ENCODE measurements at places on chromosomes 4 and X. TPM values are rescaled to one million over a fixed set of nuclear protein-coding genes. Genes with fewer than 3 reads are reported as not detected.

The ZAR1 gene
- not detected for polyA plus RNA-seq

The FAM53A gene
- 1.2 TPM for polyA plus RNA-seq

The MND1 gene
- polyA plus RNA-seq = 5.8 TPM

The SPANXD gene
- polyA plus RNA-seq = not detected

DNA sequence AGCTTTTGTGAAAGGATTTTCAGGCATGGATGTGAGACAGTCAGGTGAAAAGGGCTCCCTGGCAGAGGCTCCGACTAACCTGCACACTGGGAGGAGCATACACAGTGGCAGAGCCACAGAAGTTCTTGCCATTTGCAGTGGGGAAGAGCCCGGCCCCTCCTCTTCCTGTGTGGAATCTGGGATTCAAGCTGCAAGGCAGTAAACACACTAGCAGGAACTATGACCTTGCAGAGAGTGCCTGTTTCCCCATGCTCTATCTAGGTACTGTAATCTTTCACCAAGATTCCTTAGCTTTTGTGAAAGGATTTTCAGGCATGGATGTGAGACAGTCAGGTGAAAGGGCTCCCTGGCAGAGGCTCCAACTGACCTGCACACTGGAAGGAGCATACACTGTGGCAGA is 19.8 kb upstream of the HEPH start:
- no peak for DNase-seq

GRCh38 chr4:155060419-155060818 is 148.0 kb upstream of the NPY2R start:
- no peak for DNase-seq

DNA sequence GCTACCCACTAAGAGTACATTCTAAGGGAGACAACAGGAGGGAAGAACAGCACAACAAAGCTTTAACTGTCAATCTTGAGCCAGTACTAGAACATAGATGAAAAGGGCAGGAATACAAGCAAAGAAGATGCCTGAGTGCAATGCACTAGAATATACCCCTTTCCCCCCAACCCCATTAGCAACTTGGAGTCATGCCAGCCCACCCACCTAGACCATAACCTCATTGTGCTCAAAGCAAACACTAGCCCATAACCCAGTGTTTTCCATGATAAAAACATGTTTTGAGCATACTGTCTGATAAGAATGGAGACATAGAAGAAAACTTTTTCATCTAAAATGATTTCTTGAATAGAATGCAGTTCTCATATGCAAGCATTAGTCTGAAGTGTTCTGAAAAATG is 183.2 kb downstream of the RAP1GDS1 start:
- DNase-seq = no peak

- DNase-seq = peak; percentile 20
Observed at GRCh38 chrX:79259073-79259689, 108.0 kb downstream of the ITM2A start.

DNA sequence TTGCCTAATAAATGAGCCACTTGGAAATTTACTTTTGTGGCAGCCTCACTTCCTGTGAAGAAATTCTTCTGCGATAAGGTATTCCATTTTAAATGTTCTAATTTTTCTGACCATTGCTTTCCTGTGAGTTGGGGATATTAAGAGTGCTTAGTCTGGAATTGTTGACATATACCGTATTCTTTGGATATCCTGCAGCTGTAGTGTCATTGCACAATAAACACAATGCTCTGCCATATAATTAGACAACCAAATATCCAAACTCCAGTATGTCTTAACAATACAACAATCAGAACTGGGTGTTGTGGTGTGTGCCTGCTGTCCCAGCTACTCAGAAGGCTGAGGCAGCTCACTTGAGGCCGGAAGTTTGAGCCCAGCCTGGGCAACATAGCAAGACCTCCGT is 99.4 kb downstream of the LUZP4 start:
- no peak for DNase-seq

DNA sequence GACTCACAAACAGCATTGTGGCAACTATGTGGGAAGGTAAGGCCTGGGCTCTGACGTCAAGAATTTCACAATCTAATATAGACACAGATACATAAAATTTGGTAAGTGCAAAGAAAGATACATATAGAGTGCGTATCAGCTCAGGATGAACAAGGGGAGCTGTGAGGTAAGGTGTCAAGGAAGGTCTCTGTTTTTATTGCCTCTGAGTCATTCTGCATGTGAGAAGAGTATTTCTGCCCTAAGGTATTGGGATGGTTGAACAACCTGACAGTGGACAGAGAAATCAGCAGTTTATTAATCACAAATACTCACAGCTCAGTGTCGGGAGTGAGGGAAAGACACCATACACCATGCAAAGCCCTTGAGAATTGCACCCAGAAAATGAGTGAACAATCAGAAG is 89.8 kb downstream of the COMMD8 start:
- DNase-seq = no peak

DNA sequence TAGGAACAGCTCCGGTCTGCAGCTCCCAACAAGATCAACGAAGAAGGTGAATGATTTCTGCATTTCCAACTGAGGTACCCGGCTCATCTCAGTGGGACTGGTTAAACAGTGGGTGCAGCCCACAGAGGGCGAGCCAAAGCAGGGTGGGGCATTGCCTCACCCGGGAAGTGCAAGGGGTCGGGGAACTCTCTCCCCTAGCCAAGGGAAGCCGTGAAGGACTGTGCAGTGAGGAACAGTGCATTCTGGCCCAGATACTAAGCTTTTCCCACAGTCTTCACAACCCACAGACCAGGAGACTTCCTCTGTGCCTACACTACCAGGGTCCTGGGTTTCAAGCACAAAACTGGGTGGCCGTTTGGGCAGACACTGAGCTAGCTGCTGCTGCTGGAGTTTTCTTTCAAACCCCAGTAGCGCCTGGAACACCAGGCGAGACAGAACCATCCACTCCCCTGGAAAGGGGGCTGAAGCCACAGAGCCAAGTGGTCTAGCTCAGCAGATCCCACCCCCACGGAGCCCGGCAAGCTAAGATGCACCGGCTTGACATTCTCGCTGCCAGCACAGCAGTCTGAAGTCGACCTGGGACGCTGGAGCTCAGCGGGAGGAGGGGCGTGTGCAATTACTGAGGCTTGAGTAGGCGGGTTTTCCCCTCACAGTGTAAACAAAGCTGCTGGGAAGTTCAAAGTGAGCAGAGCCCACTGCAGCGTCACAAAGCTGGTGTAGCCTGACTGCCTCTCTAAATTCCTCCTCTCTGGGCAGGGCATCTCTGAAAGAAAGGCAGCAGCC is 84.6 kb downstream of the THOC2 start:
- peak; percentile 24 for DNase-seq

DNA sequence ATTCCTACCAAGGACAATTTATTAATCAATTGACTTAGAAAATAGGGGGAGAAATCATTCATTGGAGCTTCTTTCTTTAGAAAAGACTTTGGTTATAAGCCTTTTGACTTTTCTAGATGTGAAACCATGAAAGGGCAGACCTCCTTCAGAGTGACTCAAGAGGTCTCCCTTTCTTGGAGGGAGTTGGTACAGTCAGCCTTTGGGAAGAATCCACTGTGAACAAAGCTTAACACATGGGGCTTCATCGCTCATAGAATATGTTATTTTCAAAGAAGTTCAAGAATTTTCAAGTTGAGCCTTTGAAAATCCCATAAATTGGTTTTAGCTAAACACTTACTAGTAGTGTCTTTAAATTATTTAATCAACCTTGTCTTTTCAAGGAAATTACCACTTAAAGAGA is 28.0 kb downstream of the RIPPLY1 start:
- no peak for DNase-seq

- peak; percentile 89 for DNase-seq
Observed at GRCh38 chr4:84503495-84504437, 4.7 kb upstream of the NKX6-1 start.

DNA sequence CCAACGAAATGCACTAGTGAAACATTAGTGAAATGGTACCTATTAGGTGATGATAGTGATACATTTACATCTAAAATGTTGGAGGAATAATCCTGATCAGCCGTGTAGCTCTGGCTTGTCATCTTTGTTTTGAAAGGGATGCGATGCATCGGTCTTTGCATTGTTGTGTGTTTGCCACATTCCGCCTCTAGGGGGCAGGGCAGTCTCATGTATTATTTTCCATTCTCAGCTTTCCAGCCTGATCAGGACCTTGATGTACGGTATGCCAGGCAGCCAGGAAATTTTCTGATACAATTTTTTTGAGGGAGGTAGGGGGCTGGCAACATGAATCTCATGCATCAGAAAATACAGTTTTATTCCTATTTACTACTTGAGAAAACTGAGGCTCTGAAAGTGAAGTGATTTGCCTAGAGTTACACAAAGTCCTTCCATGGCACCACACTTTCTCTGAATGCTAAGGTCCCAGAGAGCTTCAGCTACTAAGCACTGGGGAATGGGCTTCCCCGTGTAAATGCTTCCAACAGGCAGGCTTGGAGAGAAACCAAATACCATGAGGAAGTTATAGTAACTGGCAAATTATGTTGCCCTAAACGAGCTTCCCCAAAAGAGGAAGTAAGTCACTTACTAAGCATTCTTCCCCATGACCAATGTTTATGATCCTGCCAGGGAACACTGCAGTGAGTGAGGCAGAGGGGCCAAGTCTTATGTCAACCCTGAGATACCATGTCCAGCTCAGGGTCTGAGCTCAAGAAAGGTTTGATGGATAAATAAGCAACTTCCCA is 31.8 kb upstream of the IQSEC2 start:
- DNase-seq = peak; percentile 35

DNA sequence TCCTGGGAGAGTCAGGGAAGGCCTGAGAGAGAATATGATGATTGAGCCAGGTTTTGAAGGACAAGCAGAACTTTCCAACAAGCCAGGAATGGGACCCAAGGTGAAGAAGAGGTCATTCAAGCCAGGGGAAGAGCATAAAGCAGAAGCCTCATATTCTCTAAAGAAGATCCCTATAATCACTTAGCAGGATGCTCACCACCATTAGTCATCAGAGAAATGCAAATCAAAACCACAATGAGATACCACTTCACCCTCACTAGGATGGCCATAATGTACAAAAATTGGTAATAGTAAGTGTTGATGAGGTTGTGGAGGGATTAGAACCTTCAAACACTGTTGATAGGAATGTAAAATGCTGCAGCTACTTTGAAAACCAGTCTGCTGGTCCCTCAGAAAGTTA is 20.5 kb upstream of the SUPT20HL1 start:
- DNase-seq = no peak

DNA sequence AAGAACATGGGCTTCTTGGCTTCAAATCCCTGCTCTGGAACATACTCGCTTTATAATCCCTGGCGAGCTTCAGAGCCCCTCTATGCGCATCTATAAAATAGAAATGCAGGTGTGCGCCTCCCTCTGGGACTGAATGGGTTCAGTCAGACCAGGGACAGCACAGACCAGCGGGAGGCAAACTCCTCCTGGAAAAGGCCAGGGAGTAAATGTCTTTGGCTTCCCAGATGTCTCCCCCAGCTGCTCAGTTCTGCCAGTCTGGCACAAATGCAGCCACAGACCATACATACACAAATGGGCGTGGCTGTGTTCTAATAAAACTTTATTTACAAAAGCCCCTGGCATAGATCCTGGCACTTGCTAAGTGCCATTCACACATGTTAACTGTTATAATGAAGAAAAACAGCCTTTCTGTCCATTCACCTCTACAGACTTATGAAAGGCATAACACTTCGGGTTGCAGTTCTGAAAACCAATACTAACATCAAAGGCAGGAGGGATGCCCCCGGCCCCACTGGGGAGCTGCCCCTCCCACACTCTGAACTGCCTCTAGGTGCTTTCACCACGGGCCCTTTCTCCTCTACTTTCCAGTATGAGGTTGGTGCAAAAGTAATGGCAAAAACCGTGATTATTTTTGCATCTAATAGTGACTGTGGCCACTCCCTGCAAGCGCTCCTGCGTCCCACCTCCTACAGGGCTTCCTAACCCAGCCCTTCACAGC is 4.6 kb downstream of the JAKMIP1 start:
- no peak for DNase-seq

DNA sequence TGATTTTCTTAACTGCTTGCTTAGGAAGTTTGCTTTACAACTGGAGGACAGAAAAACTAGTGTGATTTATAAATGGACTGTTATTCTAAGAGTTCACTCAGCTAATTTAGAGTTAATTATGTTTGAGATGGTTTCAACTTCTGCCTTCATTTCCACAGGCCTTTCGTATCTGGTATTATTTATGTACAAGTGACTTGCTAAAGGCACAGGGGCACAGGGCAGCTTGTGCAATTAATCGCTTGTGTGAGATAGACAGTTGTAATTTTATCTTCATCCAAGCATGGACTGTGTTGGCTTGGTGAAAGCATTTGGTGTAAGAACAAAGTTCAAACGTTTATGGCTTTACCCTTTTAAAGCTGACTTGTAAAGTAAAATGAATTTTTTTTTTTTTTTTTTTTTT is 38.3 kb downstream of the GPAT3 start:
- no peak for DNase-seq

GRCh38 chrX:8313844-8314243 is 142.8 kb upstream of the VCX2 start:
- DNase-seq = peak; percentile 20

GRCh38 chr4:114924311-114924710 is 189.1 kb downstream of the NDST4 start:
- no peak for DNase-seq
